ENCODE measurements at places on chromosomes 2 and 18.

DNA sequence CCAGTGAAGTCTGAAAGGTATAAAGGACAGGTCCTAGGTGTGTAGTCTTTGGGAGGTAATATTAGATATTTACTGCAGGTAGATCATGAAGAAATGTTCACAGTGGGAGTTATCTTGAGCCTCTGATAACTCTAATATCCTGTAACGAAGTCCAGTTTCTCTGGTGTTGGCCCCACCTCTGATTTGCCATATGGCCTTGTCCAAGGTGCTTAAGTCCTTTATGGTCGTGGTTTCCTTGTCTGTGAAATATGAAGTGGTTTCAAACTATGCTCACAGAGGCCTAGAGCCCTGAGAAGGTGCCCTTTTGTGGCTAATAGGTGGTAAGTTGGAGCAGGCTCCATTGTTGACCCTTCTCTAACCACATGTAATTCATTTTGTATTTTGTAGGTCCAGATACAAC is 190.7 kb downstream of the ICOS start:
- no peak for DNase-seq

DNA sequence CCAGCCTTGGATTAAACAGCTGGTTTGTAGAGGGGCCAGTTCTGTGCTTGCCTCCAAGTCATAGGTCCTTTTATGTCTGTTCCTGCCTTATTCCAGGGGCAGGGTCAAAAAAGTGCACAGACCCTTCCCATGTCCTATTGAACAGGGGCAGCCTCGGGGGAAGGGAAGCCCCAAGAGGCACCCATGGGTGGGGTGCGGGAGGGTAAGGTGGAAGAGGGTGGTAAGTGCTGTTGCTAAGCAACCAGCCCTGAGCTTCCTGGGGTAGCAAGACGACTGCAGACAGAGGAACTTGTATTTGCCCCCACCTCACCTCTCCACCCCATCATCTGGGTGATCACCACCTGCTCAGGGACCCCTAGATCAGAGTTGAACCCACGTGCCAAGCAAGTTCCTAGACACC is 7.7 kb downstream of the DNMT3A start:
- DNase-seq, result no peak

DNA sequence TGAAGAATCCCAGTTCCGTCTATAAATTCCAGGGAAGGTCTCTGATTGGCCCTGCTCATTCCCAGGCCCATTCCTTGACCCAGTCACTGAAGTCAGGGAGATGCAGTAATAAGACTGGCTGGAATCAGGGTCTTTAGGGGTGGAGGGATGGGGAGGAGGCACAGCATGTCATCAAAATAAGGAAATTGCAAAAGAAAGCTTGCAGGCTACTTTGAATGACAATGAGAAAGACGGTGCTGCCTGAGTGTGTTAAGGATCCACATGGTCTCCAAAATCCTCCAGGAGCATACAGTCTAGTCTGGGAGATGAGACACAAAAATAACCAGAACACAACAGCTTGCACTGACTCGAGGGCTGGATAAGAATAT is 2.0 kb upstream of the DES start:
- no peak for DNase-seq

- no peak for DNase-seq
Measured at GRCh38 chr2:127121776-127122176, 14.8 kb upstream of the BIN1 start.

DNA sequence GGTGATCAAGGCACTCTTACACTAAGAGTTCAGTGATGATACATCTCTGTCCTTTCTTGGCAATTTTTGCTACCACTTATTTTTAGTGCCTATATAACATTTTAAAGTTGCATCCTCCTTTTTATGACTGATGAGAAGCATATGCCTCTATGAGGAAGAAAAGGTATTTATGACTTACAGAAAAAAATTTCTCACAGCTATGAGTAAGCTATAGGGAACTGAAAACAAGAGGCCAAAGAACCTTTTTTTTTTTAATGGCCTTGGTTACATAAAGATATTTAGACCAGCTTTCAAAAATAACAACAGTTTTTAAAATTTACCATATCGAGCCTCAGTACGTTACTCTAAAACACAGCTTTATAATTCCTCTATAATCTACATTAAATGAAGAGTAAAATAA is 21.3 kb downstream of the MBD5 start:
- DNase-seq, result no peak

Measured in stimulated activated CD8-positive, alpha-beta memory T cell treated with anti-CD3 and anti-CD28 coated beads, Interleukin-15, amount 100 ng/mL, for 4 hours (primary cell).